Left hindlimb (tissue), 1 donor: ENCODE measurements at places on chromosomes 2 and 18.

DNA sequence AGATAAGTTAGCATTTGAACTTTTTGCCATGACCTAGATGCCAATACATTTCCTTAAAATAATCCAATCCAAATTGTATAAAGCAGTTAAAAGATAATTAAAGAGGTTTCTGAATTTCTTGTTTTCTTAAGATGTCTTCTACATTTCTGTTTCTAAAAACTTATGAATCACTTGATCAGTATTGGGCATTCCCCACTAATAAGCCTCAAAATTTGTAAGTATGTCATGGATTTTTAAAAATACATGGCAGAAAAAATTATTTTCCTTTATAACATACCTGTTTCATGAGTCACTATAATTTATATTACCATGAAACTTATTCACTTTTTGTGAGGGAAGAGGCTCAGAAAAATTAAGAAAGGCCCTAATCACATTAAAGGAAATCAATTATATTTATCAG lies 90.3 kb upstream of the TFPI start:
- DNase-seq = no peak

- DNase-seq = no peak
These were observed 250.0 kb downstream of the FHOD3 start for GRCh38 chr18:36547544-36547943.

DNA sequence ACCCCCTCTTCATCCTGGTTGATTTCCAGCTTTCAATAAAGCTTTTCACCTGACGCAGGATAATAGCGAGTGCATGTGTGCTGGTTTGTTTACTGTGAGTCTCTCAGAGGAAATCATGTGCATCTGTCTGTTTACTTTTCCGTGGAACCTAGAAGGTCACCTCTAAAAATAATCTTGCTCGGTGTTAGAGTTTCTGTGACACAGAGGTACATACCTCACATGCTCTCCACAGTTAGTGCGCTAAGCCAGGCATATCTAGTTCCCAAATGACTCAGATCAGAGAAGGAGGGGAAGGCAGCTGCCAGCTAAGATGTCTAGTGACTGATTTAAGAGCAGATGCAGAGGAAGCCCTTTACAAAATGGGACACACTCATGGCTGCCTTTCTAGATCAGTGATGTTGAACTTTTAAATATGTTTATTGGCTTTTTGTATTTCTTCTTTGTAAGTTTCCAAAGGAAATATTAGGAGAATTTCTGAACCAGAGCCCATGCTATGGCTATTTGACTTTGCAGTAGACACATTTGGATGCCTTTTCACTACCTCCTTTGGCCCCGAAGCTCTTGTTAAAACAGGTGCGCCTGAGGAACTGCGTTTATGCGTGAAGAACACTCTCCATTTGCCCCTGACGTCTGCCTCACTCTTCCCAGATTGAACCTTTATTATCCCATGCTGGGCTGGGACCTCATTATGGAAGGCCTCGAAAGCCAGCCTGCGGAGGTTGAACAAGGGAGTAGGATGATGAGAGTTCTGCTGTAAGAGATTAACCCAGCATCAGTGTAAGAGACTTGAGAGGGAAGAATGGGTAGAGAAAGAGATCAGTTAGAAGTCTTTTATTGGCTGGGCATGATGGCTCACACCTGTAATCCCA lies 145.6 kb downstream of the FAM161A start:
- no peak for DNase-seq

DNA sequence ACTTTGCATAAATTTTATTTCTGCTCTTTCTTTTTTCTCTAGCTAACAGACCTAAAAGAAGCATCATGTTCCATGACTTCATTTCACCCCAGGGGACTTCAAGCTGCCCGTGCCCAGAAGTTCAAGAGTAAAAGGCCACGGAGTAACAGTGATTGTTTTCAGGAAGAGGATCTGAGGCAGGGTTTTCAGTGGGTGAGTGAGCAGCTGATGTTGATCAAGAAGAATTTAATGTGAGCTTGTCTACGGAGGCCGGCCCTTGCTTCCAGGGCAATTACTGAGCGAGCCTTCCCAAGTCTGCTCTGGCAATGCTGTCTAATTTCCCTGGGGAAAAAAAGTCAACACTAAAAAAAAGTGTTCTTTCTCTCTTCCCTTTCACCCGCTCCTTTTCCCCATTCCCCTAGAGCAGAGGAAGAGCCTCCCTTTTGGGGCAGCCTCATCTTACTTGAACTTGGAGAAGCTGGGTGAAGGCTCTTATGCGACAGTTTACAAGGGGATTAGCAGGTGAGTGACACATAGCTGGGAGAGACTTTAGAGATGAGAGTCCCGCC lies 1.2 kb downstream of the CDK15 start:
- peak; percentile 73 for DNase-seq

- peak; percentile 67 for DNase-seq
These were observed 120.4 kb downstream of the RNF144A start for GRCh38 chr2:7037340-7038333.

- DNase-seq = no peak
These were observed 73.1 kb downstream of the EIF2AK3 start for GRCh38 chr2:88554189-88554588.

- no peak for DNase-seq
These were observed 203.4 kb upstream of the RAB6C start for GRCh38 chr2:129775952-129776653.

- DNase-seq = no peak
These were observed 167.1 kb downstream of the SLC8A1 start for GRCh38 chr2:40284797-40285196.

- DNase-seq = peak; percentile 29
These were observed 1069.3 kb upstream of the CNTNAP5 start for GRCh38 chr2:122955776-122956175.

- DNase-seq = no peak
These were observed 69.0 kb downstream of the TXNL1 start for GRCh38 chr18:56569416-56569815.

GRCh38 chr18:596288-596881 lies 403 bp upstream of the CLUL1 start:
- DNase-seq = no peak

GRCh38 chr18:8084160-8084559 lies 517.0 kb downstream of the PTPRM start:
- no peak for DNase-seq

- no peak for DNase-seq
These were observed 9.1 kb downstream of the TWIST2 start for GRCh38 chr2:238856713-238857567.

GRCh38 chr2:179130560-179130959 lies 80.6 kb upstream of the CCDC141 start:
- no peak for DNase-seq

GRCh38 chr2:162243715-162244114 lies 470 bp upstream of the FAP start:
- DNase-seq = no peak

DNA sequence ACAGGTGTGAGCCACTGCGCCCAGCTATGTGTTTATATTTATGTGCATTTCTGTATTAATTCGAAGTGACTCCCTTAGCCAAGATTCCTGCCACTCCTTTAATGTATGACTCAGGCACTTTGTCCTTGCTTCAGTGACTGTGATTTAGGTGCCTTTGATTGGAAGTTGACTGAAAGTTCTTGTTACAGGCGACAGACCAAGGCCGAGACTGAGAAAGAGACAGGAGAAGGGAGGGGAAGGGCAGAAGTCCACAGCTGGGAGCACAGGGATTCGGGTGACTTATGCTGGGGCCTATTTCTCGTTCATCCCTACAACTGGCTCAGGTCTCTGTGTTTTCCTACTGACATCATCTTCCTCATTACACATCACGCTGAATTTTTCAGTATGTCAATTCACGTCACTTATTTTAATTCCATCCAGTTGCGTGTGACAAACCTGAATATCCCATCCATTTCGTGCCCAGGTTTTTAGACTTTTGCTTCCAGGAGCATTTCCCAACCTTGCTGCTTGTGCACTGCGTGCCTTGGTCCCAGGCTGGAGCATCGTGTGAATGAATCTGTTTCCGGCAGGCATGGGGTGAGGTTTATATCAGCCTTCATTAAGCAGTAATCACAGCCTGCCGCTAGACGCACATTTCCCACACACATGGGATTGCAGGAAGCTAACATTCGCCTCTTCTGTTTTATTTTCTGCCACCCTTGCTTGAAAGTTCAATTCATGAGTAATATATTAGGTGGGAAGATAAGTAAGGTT lies 42.4 kb downstream of the TMEM18 start:
- no peak for DNase-seq

- peak; percentile 29 for DNase-seq
These were observed 234.1 kb downstream of the DYSF start for GRCh38 chr2:71687412-71687811.

DNA sequence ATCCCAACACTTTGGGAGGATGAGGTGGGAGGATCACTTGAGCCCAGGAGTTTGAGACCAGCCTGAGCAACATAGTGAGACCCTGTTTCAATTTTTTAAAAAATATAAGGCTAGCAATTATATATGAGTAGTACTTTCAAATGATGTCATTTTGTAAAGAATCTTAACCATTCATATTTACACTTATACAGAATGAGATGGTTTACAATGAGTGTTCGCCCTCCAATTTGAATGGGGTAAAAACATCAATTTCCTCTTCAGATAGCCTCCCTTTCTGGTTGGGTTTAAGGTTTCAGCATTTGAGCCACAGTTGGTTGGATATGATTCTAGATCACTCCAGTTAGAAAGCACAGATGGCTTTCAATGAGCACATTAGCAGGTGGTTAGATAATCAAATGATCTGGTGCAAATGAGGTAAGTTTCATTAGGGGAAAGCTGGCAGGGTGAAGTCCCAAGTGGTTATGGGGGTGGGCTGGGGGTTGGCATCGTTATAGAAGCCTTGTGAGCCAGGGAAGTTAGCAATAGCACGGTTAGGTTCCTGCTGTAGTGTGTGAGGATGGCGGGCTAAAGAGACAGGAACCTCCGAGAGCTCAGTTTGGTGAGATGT lies 63.9 kb downstream of the TRPM8 start:
- DNase-seq = no peak

- no peak for DNase-seq
These were observed 1396.3 kb upstream of the CELF4 start for GRCh38 chr18:38961880-38962279.

DNA sequence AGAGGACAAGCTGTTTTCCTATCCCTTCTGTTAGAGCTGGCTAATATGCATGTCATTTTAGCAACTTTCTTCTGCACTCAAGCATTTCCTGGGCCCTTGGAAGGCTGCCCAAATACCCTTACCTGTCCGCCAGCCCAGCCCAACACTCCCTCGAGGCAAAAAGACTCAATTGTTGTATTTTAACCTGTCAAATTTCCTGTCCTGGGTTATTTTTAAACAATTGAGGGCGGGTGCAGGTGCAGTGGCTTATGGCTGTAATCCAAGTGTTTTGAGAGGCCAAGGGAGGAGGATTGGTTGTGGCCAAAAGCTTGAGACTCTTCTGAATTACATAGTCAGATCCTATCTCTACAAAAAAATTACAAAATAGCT lies 125.0 kb upstream of the ARHGAP28 start:
- no peak for DNase-seq

DNA sequence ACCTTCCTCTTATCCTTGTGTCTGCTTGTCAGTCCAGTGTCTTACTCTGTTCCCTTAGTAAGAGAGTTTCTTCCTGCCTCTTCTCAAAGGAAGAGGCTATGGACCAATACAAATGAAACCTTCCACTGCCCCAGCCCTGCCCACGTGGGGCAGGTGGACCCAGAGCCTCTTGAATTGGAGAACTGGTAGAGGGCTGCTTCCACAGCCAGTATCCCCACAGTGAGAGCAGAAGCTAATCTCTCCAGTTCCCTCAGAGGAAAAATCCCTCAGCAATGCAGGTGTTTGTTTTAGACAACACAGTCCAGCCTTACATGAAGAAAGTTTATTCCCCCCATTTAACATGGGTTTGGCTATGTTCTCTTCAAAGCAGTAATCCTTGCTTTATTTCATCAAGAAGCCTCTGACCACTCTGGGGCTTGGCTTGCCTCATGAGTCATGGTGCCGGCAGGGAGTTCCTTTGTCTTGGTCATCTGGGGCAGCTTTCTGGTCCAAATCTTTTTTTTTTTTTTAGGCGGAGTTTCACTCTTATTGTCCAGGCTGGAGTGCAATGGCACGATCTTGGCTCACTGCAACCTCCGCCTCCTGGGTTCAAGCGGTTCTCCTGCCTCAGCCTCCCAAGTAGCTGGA lies 6.5 kb upstream of the CYBRD1 start:
- DNase-seq = no peak

- no peak for DNase-seq
These were observed 156.3 kb upstream of the NT5C1B start for GRCh38 chr2:18745431-18746272.

DNA sequence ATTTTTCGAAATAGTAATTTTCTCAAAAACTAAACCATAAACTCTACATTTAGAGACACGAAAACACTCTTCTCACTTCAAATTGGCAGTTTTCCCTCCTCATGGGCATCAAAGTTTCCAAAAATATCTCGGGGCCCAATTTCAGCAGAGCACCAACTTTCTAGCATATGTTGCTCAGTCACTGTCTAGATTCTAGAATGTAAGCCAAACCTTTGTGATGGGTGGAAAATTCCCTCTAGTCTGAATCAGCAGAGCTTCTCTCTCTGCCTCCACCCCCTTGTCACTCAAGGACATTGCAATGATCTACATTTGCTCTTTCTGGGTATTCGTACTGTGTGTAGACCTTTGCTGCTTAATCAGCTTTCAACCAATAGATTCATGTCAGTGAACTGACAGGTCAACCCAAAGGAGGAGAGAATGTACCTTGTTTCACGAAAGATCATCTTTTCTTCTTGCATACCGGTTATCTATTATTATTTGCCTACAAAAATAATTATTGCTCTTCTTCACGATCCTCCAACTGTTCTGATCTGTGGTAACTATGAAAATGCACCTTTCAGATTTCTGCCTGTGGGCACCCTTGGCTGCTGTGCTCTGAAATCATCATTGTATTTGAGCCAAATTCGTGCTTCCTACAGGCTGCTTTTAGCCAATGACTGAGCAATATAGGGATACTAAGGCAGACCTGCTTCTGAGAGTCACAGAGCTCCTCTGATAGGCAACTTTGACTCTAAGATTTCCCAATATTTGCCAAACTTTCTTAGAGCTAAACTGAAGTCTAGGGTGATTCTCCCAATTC lies 38.7 kb upstream of the GLS start:
- no peak for DNase-seq

GRCh38 chr2:41169744-41170143 lies 717.9 kb upstream of the SLC8A1 start:
- no peak for DNase-seq

DNA sequence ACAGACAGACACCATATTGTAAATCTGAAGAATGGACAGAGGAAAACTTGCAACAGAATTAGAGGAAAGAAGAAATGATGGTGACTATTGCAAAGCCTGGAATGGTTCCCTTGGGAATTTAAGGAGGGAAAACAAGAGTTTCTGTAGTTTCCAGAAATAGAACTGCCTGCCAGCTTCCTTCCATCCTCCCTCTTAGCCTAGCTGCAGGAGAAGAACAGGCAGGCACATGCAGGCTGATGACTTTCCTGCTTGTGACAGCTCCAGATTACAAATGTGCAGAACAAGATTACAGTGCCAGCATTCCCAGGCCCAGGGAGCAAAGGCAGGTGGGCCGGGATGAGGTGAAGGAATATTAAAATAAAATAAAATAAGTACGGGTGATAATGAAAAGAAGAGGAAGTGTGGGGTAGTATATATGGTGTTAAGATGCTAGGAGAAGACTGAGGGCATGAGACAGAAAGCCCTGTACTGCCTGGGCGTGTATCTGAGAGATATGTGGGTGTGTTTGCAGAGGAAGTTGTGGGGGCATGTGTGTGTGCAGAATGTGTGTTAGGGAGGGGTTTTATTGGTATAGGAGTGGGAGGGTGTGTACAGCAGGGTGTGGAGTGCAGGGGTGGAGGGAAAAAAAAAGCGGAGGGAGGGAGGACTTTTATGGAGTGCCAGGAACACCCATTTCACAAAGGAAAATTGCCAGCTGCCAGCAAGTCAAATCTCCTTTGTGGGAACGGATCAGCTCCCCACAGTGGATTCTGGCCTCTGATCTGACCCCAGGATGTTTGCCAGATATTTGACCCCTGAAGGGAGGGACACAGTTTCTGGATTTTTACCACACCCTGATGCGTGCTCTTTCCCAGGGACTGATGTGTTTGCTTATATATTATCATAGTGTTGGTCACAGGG lies 43.9 kb upstream of the NEMP2 start:
- peak; percentile 52 for DNase-seq
